ENCODE measurements at places on chromosomes 4 and X.

GRCh38 chr4:186104890-186105646, 564 bp downstream of the FAM149A start:
- DNase-seq: no peak

GRCh38 chr4:116489739-116490138, 595.6 kb downstream of the TRAM1L1 start:
- no peak for DNase-seq

DNA sequence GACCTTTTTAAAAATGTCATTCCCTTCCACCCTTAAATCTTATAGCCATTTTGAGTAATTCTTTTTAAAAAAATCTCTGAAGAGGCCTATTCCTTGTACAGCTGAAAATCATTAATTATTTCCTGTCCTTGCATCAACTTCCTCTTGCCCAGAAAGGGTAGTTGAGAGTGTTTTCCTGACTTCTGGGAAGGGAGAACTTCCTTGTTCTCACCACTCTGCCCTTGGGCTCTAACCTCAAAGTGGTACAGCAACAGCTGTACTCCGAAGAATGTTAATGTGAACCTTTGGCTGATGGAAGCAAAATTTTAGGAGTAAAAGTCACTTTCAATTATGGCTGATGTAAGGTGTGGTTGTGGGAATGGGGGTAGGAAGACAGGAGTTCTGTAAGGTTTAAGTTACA, 15.1 kb upstream of the FABP2 start:
- no peak for DNase-seq

DNA sequence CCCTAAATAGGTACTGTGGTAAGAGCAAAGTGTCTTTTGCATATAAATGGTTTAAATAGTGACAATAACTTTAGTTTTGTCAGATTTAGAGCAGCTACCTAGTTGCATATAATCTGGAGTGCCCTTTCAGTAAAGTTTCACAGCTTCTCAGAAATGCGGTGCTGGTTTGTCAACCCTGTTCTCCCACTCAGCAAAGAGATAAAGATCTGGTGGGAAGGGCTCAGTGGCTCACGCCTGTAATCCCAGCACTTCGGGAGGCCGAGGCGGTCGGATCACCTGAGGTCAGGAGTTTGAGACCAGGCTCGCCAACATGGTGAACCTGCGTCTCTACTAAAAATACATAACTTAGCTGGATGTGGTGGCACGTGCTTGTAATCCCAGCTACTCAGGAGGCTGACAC, 45.6 kb upstream of the TENM3 start:
- DNase-seq: no peak

GRCh38 chr4:54234497-54235205, 5.6 kb downstream of the PDGFRA start:
- no peak for DNase-seq

DNA sequence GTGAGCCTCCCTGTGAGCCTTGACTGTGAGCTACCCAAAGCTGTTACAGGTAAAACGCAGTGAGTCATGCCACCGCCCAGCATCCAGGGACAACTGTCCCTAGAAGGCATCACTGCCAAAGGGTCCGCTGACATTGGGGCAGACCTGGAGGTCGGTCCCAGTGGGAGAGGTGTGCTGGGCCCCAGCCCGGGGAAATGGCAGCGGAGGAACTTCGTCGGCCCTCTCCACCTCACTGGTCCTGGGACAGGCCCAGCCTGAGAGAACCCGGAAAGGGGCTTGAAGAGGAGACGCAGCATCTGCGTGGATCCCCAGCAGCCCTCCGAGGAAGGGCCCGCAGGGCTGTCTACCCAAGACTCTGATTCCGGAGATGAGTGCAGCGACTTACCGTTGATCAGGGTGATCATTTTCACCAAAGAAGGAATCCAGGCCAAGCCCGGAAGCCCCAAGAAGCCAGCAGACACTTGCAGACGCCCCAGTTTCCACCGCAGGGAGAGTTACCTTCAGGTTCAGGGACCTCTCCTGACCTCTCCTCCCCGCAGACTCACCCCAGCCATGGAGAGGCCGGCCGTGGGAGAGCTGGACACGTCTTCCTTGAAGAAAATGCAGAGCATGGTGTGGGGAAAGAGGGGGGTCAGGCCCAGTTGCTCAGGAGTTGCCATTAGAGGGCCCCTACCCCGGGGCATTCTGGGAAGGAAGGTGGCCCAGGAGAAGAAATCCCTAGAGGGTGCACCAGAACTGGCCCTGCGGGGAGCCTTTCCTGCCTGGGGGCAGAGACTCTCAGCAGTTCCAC, 51.2 kb downstream of the CXorf49B start:
- DNase-seq: no peak

GRCh38 chr4:72690771-72691170, 121.8 kb upstream of the ADAMTS3 start:
- no peak for DNase-seq

DNA sequence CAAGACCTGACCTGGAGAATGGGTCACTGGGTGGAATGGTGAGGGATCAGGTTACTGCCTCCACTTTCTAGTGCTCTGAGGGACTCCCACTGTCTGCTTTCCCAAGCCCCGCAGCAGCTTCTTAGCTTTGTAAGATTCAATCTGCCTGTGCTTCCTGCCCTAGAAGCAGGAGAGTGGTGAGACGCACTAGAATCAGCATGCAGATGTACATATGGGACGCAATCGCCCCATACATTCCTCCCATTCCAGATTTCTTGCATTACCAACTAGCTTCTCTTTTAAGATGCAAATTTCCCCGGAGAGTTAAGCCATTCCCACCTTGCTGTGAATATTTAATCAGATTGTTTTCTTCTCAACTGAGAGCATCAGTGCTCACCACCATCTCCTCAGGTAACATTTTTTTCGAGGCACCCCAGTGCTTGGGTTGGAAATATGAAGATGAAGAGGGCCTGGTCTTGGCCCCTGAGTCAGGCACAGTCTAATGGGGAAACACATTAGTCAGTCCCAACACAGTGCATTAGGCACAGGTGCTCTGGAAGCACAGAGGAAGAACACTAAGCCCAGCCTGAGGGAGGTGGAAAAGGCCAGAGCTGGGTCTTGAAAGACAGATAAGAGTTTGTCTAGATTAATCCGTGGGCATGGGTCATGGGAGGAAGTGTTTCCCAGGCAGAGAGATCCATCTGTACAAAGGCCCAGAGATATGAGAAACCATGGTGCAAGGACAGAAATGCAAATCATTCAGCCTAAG, 66.7 kb upstream of the PRPS1 start:
- no peak for DNase-seq

DNA sequence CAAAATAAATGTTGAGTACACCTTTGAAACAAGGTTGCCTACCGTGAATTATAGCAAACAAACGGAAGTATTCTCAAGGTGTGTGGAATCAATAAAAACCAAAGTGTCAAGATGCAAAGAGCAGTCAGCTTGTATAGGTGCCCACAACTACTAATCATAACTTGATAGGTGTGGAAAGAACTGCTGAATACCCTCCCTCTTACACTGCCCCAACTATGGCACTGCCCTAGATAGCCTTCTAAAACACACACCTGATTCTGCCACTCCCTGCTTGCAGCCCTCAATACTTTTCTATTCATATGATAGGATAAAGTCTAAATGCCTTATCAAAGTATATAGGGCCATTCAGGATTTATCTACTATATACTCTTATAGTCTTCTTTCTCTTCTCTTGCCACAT, 31.1 kb upstream of the SLC4A4 start:
- no peak for DNase-seq

- no peak for DNase-seq
Measured at GRCh38 chr4:118340109-118340508, 12.7 kb downstream of the PRSS12 start.

- DNase-seq: no peak
Measured at GRCh38 chr4:109589605-109590004, 29.6 kb downstream of the MCUB start.

- DNase-seq: no peak
Measured at GRCh38 chr4:24888475-24889344, 24.1 kb downstream of the CCDC149 start.

DNA sequence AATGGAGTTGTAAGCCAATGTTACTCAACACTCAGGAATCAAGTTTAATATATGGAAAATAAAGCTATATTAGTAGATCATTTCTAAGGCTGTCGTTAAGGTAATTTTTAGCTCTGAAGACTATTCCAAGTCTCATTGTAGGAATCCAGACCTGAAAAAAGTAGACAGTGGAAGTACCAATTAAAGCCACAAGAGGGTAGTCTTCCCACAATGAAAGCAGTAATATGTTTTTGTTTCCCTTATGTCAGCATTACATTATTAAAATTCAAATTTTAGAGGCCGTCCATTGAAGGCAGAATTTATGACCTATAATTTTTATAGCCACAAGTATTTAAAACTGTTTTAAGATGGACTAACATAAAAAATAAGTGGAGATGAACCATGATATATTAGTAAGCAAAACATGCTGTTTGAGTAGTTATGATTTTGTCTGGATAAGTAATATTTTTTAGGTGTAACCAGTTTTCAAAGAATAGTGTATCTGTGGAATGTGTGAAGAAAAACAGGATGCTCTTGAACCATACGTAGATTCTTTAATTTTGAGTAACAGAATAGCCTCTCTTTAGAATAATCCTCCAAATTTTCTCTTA, 372.6 kb upstream of the TECRL start:
- DNase-seq: peak; percentile 58

All from astrocyte of the cerebellum (primary cell).